ENCODE measurements at places on chromosomes 5 and 9.

- DNase-seq = no peak
Measured at GRCh38 chr5:38554861-38555260, 1.6 kb downstream of the LIFR start.

- no peak for DNase-seq
Measured at GRCh38 chr9:123326662-123327093, 29.3 kb upstream of the CRB2 start.

GRCh38 chr5:78495800-78496199 lies 135.4 kb downstream of the SCAMP1 start:
- DNase-seq = no peak

DNA sequence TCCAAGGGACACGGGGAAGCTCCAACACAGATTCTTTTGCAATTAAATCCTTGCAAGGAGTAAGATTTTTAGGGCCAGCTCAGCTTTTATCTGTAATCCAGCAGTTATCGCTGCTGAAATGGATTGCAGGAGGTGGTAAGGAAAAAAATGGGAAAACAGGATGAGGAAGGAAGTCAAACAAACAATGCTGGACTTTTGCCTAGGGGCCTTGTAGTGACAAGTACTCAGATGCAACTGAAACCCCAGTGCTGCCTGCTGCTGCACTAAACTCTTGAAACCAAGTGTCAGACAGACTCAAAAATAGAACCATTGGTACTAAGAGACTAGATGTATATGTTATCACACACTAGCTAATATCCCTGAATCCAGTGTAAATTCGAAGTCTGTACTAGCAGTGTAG lies 309.2 kb downstream of the CTNND2 start:
- no peak for DNase-seq

GRCh38 chr9:134879664-134880483 lies 736 bp upstream of the FCN2 start:
- no peak for DNase-seq
